ENCODE measurements at places on chromosomes 16 and 17. TPM values are rescaled to one million over a fixed set of nuclear protein-coding genes. Genes with fewer than 3 reads are reported as not detected.

KRTAP17-1 gene
- total RNA-seq = not detected

COX11 gene
- total RNA-seq = 94.6 TPM

KRT17 gene
- total RNA-seq = 1.3 TPM

CDRT15L2 gene
- total RNA-seq = not detected

SEPTIN1 gene
- total RNA-seq = 2.2 TPM
